ENCODE measurements at places on chromosomes 13 and 19.

GRCh38 chr13:30113983-30114570 is 193.3 kb downstream of the KATNAL1 start:
- DNase-seq = no peak

GRCh38 chr19:51354742-51355148 is 11.4 kb downstream of the ETFB start:
- no peak for DNase-seq

- no peak for DNase-seq
Observed at GRCh38 chr13:32595306-32595705, 9.1 kb downstream of the PDS5B start.

GRCh38 chr13:97274829-97275649 is 52.9 kb downstream of the MBNL2 start:
- DNase-seq = no peak

GRCh38 chr13:36282821-36283432 is 14.7 kb downstream of the CCDC169 start:
- DNase-seq = no peak

DNA sequence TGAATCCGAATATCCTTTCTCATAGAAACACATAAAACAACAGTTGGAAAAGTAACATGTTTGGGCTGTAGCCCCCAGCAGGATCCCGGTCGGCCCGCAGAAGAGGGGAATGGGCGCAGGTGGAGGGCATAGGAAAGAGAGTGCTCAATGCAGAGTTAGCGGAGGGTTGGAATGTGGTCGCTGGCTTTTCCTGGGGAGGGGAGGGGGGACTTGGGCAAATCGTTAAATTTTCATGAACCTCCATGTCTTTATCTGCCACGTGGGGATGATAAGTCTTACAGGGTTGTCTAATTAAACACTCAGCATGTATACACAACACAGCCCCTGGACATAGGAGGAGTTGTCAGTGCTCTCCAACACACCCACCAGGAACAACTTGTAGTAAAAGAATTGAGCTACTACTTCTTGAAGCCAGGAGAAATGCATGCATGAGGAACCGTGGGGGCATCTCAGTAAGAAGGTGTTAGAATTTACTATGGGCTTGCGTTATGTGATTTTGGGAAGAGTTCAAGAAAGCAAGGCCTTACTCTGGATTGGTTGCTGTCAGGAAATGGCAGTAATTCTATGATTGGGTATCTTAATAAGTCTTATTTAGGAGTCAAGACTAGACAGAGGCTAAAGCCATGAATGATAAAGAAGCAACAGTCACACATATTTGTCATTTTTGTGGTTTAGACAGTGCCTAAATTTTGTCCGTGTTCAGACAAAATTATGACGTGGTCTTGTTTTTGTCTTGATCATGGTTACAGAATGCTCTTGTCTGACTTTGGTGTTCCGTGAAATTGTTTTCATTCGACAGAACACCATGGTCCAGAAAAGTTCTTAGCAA is 671 bp upstream of the SLC46A3 start:
- no peak for DNase-seq
